ENCODE measurements at places on chromosomes 11 and 22. TPM values are rescaled to one million over a fixed set of nuclear protein-coding genes. Genes with fewer than 3 reads are reported as not detected.

DNA sequence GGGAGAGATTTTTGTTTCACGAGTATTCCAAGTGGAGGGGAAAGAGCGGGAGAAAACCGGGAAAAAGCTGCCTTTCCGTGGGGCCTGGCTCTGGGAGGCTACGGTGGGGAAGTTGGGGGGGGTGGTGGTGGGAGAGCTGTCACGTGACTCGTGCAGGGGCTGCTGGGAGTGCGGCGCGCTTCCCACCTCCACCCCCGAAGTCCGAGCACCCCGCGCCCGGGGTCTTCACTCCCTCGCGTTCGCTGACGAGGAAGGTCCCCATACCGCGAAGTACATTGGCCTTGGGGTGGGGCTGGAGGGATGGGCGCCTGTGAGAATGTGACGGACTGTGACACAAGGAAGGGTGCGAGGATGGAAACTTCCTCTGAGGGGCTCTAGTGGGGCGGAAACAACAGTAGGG lies at the start of gene TEX12:
TSS of gene TEX12 (plus strand) at position 228 of the 400 bp plus-strand sequence. CDS start 1,897 bp downstream, outside the sequence.
- no peak for DNase-seq
- H3K27ac ChIP-seq = no peak within 1 kb of the TSS
- no peak within 1 kb of the TSS for H3K4me3 ChIP-seq

MRGPRE gene
- not detected for total RNA-seq

DNA sequence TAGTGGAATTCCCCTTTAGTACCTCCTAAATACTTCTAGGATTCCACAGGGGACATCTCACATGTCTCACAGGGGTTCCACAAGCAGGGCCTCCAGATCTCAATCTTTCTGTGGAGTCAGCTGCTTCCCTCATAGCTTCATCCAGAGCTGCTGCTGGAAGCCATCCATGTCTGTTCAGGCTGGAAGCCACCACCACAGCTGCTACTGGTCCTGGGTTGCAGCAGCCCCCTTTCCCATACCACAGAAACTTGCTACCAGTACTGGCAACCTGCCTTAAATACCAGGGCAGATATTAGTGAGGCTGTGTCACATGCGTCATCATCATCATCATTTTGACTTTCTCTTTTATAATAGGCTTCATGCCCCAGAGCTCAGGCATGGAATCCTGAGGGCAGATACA lies 242.7 kb upstream of the NCAM1 start:
- H3K27me3 ChIP-seq = peaks cover 23% of the 10 kb centered on the region

DNA sequence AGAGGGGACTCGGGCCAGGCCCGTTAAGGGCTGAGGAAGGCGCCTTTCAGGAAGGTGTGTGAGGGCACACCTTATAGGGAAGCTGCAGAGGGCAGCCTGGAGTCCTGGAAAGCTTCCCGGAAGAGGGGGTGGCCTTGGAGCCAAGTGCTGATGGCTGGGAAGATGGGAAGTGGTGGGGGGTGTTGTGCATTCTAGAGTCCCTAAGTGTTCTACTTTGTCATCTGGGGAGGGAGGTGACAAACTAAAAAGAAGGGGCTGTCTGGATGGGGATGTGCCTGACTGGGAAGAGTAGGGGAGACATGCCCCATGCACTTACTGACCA lies 6.8 kb downstream of the ZDHHC8 start:
- peaks cover 56% of the 10 kb centered on the region for H3K4me1 ChIP-seq
- H3K27ac ChIP-seq = peak overlapping the region; percentile 63
- no peak overlapping the region for H3K4me3 ChIP-seq
- peaks cover 1% of the 10 kb centered on the region for H3K36me3 ChIP-seq

CDC42EP2 gene
- total RNA-seq = 7.3 TPM

DNA sequence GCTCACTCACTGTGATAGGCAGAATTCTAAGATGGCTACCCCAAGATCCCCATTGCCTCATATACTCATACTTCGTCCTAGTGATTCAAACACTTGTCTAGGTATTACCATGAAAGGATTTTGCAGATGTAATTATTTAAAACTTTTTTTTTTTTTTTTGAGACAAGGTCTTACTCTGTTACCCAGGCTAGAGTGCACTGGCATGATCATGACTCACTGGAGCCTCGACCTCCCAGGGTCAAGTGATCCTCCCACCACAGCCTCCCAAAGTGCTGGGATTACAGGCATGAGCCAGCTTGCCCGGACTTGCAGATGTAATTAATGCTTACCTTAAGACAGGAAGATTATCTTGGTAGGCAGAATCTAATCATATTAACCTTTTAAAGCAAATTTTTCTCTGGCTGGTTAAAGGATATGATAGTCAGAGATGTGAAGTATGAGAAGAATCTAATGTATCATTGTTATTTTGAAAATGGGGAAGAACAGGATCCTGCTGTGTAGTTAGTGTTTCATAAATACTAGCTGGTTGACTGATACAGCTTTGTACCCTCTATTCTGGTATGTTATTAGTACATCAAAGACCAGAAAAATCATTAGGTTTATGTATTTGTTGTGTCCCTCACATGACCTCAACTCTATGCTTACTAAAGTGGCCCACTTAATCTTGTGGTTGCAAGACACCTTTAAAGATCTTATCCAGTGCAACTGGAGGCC lies 35.5 kb downstream of the C2CD3 start:
- peaks cover 62% of the 10 kb centered on the region for H3K4me1 ChIP-seq
- H3K27me3 ChIP-seq = no peaks in the 10 kb centered on the region
- peak overlapping the region; percentile 39 for H3K27ac ChIP-seq
- DNase-seq = no peak
